ENCODE measurements at places on chromosomes 5 and 9.

- no peak for DNase-seq
Measured at GRCh38 chr9:109770101-109770500, 9.9 kb upstream of the PALM2AKAP2 start.

DNA sequence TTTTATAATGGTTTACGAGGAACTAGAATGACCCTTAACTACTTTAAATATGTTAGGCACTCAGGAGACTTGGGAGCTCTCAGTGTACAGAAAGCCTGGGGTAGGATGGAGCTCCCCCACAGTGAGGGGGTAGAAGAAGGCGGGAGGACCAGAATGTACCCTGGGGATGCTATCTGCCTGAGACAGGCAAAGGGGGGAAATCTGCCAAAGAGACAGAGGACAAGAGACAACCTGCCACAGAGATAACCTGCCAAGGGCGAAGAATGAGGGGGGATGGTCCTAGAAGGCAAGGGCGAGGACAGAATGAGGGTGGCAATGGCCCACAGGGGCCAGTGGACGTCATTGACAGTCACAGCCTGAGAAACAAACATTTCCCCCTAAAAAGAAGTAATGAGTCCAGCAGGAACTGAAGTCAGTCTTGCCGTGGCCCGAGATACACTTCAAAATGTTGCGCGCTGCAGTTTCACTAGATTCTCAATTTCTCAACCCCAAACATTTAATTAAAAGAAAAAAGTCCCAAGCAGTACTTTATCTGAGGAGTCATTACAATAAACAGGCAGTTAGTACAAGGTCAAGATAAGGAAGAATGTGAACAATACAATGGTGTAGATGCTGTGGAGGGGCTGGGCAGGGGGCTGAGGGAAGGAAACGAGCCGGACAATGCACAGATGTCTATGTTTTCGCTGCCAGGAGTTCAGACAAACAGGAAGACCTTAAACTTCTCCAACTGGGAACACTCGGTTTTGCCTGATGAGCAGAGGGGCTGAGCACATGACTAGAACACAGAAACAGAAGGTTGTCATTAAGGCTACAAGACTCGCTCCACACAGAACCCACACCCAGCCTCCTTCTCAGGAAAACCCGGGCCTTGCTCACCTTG, 125.0 kb downstream of the LHFPL2 start:
- no peak for DNase-seq

GRCh38 chr5:132797651-132798050, 15.5 kb upstream of the SOWAHA start:
- no peak for DNase-seq

GRCh38 chr9:18361646-18362045, 112.3 kb upstream of the ADAMTSL1 start:
- no peak for DNase-seq

DNA sequence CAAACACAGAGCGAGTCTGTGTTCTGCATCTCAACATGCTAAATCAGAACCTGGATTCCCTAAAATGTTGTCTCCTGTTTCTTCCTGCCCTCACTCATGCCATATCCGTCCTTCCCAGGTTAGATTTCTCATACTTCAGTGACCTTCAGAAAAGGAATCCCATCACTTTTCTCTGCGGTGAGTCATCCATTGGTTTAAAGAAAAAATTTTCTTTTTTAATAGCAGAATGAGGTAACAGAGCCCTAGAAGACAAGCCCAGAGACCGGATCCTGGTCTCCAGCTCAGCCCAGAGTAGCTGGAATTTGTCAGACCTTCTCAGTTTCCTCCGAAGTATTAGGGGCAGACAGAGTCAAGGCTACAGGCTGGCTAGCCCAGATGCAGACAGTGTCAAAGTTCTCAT, 143.2 kb upstream of the DMRT1 start:
- DNase-seq = no peak
